ENCODE measurements at places on chromosomes 2 and 18. TPM values are rescaled to one million over a fixed set of nuclear protein-coding genes. Genes with fewer than 3 reads are reported as not detected.

REEP1 gene
- total RNA-seq, result 13.5 TPM

SNORC gene
- not detected for total RNA-seq

CDCA7 gene
- 9.1 TPM for total RNA-seq

SF3B1 gene
- 352 TPM for total RNA-seq

C2orf66 gene
- total RNA-seq, result not detected

APLF gene
- total RNA-seq, result 18.7 TPM

SP3 gene
- 119 TPM for total RNA-seq

TDRD15 gene
- total RNA-seq, result not detected

DSG1 gene
- 122 TPM for total RNA-seq

SOWAHC gene
- total RNA-seq, result 25.5 TPM

MYOM1 gene
- total RNA-seq, result 1.2 TPM

FAM237A gene
- total RNA-seq, result not detected

GREB1L gene
- total RNA-seq, result 0.98 TPM

ALPI gene
- not detected for total RNA-seq

PFN4 gene
- total RNA-seq, result not detected

CDC42EP3 gene
- 44.4 TPM for total RNA-seq

SATB2 gene
- 7.4 TPM for total RNA-seq

B4GALT6 gene
- total RNA-seq, result 2.5 TPM

CLHC1 gene
- 4.7 TPM for total RNA-seq

TRIM43 gene
- total RNA-seq, result not detected

DES gene
- 883 TPM for total RNA-seq

MYL1 gene
- not detected for total RNA-seq

KCNE4 gene
- 4.9 TPM for total RNA-seq

CLEC4F gene
- total RNA-seq, result 0.49 TPM

ACTG2 gene
- total RNA-seq, result 413 TPM

CEBPZOS gene
- total RNA-seq, result 23.6 TPM

PDCD1 gene
- 3.9 TPM for total RNA-seq
